ENCODE measurements at places on chromosomes 4 and X.

DNA sequence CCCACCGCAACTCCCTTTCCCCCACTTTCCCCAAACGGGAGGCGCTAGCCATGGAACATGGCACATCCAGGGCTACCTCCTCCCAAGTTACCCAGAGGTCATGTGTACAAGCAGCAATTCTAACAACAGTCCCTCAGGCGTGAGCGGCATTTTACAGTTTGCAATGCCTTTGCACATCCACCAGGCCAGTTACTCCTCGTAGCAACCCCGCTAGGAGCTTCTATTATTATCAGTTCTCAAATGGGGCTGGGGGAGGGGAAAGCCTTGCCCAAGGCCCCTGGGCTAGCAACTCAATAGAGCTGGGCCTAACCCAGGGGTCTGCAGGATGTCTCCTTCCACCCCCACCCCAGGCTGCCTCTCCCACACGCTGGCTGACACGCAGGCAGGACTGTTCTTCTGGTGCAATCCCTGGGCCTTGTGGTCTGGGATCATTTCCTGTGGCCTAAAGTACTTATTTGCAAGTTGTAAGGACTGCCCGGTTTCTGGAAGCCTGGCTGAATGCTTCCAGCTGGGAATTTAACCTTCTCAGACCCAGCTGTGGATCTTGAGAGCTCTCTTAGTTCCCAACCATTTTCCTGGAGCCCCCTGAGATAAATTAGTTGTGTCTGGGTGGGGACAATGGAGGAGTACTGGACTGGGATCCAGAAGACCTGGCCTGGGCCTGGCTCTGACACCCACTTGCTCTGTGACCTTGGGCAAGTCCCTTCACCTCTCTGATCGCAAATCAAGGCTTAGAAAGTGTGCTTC, 27.7 kb downstream of the PJA1 start:
- DNase-seq, result peak; percentile 58

DNA sequence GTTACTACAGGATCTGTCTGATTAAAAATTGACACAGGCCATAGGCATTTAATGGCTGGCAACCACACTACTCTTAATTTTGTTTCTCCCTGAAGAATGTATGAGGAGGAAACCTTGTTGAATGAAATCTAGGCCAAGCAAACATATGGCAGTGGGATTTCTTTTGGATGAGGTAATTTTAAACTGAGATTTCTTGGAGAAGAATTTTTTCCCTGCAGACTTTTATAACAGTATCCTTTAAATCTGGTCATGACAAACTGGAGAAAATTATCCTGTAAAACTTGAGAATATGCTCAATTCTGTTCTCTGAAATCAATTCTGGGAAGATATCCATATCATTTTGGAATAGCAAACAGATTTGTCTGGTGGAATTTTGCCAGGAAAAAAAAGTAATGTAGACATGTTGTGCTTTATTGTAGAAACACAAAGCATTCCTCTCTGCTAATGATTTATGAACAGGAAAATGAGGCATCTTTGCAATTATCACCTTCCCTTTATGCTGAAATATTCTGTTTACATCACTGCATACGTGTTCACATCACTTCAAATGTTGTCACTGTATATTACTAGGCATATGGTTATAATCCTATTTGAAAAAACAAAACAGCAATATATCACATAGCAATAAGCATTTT, 108.3 kb upstream of the ARSJ start:
- peak; percentile 93 for DNase-seq

- DNase-seq, result no peak
Observed at GRCh38 chr4:54863571-54864255, 206.0 kb downstream of the KIT start.

DNA sequence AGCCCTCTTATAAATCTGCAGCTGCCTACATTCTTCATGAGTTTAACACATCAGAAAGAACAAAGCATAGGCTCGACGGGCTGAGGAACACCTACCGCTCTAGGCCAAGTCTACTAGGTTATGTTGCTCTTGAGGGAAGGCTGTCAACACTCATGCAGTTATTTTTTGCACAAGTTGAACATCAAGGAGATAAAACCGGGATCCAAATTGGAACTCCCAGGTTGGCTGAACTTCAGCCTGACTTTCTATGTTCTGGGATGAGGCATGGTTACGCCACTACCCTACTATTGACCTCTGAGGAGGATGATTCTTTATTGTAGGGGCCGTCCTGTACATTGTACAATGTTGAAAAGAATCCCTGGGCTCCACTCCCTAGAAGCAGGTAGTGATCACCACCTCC, 37.3 kb upstream of the ARSH start:
- DNase-seq, result no peak

DNA sequence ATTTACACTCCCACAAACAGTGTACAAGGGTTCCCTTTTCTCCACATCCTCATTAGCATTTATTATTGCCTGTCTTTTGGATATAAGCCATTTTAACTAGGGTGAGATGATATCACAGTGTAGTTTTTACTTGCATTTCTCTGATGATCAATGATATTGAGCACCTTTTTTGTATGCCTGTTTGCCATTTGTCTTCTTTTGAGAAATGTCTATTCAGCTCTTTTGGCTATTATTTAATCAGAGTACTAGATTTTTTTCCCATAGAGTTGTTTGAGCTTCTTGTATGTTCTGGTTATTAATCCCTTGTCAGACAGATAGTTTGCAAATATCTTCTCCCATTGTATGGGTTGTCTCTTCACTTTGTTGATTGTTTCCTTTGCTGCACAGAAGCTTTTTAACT, 190.6 kb downstream of the MAGEB17 start:
- no peak for DNase-seq

DNA sequence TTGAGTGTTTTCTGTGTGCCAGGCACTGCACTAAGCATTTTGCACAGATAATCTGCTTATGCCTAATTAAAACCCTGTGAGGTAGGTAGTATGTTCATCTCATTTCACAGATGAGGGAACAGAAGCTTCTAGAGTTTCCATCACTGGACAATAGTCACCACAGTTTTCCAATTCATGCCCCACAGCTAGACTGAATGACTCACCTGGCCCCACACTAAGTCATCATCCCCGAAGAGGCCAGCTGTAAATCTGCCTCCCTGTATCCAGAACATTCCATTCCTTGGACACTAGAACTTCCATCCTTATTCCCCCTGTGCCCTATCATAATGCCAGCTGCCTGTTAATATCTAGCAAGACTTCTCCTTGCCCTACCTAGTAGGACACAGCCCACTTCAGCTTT, 40.9 kb upstream of the NYX start:
- no peak for DNase-seq

- DNase-seq, result peak; percentile 67
Observed at GRCh38 chr4:104490770-104491480, 3.8 kb downstream of the CXXC4 start.

DNA sequence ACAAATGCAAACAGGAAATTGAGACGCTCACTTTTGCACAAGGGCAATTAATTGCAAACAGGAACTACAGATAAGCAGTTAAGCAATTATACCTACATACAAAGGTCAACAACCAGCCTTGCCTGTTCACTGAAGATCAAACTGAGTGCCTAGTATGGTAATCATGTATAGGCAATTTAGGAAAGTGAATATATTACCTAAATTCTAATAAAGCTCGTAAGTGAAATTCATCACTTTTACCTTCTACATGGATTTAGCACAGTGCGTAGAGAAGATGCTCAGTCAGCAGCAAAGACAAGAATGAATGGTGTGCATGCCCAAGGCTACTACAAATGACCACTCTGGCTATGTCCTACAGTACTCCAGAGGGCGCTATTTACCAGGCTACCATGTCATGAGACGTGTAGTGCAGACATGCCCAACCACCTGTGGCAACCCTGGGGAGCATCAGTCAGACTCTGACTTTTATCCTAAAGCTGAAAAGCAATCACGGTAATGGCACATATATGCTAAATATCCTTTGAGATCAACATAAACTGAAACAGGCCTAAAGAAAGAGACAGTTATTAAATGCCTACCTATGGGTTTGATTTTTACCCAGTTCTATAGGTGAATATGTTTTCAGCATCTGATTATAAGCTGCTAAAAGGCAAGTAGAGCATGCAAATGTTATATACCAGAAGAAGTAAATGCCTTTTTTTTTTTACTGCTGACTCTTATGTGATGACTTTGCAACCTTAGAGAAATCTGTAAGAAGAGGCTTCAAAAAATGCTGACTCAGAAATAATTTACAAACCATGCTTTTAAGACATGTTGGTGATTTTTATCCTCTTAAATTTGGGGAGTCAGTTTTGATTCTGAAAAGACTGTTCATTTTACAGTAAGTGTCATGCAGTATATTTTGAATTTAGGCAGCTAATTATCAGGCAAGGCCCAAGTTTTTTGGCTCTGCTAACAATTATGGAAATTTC, 178.0 kb downstream of the PPP3CA start:
- peak; percentile 58 for DNase-seq

GRCh38 chr4:85408301-85408700, 66.6 kb upstream of the ARHGAP24 start:
- DNase-seq, result no peak

DNA sequence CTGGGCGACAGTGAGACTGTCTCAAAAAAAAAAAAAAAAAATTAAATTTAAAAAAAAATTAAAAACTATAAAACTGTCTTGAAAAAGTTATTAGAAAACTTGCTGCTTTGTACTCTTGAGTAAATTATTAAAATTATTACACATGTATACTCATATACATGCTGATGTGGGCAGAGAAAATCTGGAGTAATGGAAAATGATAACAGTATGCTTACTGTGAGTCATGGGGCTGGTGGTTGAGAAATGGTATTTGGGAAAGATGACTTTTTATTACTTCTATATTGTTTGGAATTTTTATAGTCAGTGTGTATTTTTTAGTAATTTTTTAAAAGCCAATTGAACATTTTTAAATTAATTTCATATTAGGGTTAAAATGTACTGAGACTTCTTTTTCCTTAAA, 7.5 kb downstream of the YY2 start:
- peak; percentile 31 for DNase-seq

Measured in fibroblast of skin of right biceps (primary cell).